Fibroblast of skin of abdomen (primary cell): ENCODE measurements at places on chromosomes 12 and 14.

- DNase-seq: no peak
Measured at GRCh38 chr12:109092497-109093021, 713 bp downstream of the ALKBH2 start.

- peak; percentile 76 for DNase-seq
Measured at GRCh38 chr12:105393587-105393986, 63.1 kb downstream of the C12orf75 start.

DNA sequence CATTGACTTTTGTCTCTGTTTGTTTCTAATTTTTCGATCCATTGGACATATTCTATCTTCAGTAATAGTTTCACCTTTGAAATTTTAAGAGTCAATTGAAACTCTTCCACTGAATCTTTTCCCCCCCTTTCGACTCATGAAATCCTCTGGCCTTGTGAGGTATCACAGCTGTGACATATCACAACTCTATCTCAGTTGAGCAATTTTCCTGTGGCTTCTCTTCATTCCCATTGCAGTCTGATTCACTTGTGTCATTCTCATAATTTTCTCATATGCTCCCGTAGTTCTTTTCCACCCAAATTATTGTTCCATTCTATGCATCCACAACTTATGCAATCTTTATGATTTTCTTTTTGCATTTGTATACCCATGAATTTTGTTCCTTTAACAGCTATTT, 261.6 kb downstream of the DACT1 start:
- DNase-seq: peak; percentile 92

- no peak for DNase-seq
Measured at GRCh38 chr12:31033681-31034080, 40.0 kb upstream of the DDX11 start.

DNA sequence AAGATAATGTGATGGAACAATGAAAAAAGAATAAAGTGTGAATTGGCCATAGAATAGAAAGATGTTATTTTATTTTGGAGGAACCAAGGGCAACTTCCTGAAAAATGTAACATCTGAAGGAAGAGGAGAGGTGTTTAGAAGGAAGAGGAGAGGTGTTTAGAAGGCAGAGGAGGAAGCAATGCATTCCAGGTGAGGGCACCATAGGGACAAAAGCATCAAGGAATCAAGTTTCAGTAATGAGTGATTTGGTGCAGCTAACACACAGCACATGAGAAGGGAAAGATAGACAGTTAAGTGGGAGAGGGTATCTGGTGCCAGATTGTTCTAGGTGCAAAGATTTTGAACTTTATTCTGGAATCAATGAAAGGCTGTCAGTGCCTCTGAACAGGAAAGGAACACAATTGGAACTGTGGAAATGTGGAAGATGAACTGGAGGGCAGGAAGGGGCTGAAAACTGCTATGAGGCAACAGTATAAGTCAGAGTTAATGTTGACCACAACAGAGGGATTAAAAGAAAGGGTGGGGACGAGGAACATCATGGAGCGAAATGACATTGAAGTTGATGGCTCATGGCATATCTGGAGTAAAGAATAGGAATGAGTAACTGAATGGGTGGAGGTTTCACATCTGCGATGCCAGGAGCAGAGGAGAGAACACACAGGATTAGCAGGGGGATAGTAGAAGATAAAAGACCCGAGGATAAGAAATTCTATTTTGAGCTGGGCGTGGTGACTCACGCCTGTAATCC, 326.6 kb downstream of the LRIG3 start:
- DNase-seq: no peak

- no peak for DNase-seq
Measured at GRCh38 chr14:52850451-52850909, 59.1 kb upstream of the GNPNAT1 start.

DNA sequence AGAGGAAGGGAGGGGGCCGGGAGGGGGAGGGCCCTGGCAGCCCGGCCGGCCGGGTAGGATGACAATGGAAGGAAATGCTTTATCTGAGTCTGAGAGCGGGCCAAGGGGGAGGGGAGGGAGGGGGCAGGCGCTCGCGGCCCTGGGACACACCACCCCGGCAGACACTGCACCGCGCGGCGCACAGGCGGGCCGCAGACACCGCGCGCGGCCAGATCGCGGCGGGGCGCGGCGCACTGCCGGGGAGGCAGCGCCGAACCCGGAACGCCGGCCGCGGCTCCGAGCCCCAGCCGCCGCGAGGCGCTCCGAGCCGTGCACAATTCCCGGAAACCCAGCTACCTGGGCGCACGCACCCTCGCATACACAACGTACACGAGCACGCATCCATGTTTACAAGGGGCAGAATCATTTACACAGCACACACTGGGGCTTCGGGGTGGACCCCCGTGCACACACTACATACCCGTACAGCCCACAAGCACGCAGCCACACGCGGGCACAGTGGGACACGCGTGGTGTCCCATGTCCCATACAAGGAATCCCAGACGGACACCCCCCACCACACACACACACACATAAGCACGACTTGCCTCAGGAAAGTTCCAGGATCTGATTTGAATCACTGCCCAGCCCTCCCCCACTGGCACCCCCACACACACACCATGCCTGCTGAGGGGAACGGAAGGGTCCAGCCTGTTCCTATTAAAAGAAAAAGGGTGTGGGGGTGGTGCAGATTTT, at the start of gene HDAC7:
TSS of gene HDAC7 (minus strand) at position 8 of the 735 bp plus-strand sequence. CDS start 118 bp downstream, outside the sequence.
- DNase-seq: peak; percentile 90

GRCh38 chr12:38934686-38935085, 29.3 kb upstream of the CPNE8 start:
- DNase-seq: no peak

GRCh38 chr12:28051516-28052354, 79.2 kb upstream of the PTHLH start:
- DNase-seq: peak; percentile 32

GRCh38 chr12:19140381-19141236, 11.1 kb downstream of the PLEKHA5 start:
- no peak for DNase-seq

GRCh38 chr14:99116741-99117295, 155.2 kb downstream of the BCL11B start:
- no peak for DNase-seq

GRCh38 chr14:89249972-89250654, 166.9 kb downstream of the FOXN3 start:
- no peak for DNase-seq

DNA sequence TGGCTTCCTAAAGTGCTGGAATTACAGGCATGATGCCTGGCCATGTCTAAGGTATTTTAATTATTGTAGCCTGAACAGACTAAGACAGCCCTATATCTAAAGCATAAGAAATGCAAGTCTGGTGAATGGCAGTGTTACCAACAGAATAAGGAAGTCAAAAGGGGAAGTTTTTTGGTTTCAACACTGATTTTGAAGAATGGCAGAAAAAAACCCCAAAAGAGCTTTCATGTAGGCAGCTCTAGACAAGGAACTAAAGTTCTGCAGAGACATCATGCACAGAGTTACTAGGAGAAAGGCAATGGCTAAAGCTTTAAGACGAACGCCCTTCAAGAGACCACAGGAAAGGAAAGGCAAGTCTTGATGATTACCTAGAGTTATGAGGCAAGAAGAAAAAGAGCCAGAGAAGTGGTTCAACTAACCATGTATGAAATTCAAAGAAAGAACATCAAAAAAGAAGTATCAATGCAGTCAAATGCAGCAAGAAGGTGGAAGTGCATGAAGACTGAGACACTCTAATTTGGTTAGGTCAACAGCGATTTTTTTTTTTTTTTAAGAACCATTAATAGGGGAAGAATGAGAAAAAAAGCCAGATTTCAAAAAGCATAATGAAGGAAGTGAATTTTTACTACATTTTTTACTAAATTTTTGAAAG, 50.8 kb downstream of the RPS6KA5 start:
- no peak for DNase-seq

- DNase-seq: no peak
Measured at GRCh38 chr14:47392326-47392725, 283.1 kb downstream of the MDGA2 start.

DNA sequence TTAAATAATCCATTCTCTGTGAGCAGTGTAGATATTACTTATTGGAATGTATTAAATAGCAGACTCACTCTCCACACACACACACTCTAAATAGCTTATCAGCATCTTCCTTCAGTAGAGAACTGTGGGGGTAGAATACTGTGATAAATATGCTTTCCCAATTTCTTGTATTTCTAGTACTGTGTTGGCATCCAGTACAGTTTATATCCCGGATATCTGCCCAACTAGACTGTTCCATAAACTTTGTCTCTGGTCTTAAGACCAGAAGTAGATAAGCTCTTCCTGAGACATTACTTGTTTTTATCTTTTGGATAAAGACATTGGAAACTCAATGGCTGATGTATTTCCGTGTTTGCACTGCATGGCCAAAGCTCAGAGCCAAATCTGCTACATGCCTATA, 136.2 kb upstream of the PDZRN4 start:
- DNase-seq: no peak

GRCh38 chr12:63777340-63777739, 2.4 kb upstream of the RXYLT1 start:
- no peak for DNase-seq

DNA sequence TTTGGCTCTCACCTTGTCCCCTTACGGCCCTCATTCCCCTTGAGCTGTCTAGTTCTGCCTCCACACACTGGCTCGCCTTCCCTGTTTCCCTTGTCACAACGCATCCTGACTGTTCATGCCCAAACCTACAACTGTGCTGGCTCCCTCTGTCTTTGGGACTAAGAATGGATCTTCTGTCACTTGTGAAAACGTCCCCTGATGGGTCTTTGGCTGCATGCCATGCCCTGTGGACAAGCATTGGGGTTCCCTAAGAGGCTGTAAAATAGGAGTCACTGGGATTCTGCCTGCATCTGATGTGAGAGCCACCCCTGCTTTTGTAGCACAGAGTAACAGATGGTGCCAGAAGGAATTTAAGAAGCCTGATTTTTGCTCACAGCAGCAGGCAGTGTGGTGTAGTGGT, 285.3 kb upstream of the CRY1 start:
- DNase-seq: no peak

DNA sequence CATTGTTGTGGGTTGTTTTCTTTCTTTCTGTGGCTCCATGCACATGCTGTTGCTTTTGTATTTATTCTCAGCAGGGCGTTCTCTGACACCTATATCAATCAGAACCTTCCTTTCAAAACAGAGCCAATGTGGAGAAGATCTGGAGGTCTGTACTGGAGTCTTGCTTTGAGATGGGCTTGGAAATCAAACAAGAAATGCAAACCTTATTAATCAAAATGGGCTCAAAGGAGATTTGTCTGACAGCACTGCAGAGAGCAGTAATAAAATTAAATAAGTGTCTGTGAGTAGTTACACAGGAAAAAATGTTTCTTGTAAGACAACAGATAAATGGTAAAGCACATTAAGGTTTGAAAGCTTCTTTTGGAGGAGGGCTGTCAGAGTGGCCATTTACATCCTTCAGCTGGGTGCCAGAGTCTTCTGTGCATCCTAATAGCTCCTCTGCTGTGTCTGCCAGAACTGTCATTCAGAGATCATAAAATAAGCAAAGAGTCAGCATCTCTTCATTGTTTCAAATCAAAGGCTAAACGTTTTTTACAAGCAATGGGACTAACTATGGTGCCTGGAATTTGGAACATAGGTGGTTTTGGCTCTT, 414.3 kb downstream of the NAV3 start:
- DNase-seq: no peak

- DNase-seq: no peak
Measured at GRCh38 chr14:69481815-69482568, 2.5 kb upstream of the PLEKHD1 start.

GRCh38 chr12:4506870-4507269, 31.8 kb upstream of the RAD51AP1 start:
- peak; percentile 38 for DNase-seq

GRCh38 chr12:118299791-118300460, 72.8 kb downstream of the TAOK3 start:
- no peak for DNase-seq

GRCh38 chr12:21699851-21700250, 42.2 kb upstream of the LDHB start:
- peak; percentile 5 for DNase-seq

GRCh38 chr12:80313209-80313608, 130.8 kb upstream of the PTPRQ start:
- no peak for DNase-seq

DNA sequence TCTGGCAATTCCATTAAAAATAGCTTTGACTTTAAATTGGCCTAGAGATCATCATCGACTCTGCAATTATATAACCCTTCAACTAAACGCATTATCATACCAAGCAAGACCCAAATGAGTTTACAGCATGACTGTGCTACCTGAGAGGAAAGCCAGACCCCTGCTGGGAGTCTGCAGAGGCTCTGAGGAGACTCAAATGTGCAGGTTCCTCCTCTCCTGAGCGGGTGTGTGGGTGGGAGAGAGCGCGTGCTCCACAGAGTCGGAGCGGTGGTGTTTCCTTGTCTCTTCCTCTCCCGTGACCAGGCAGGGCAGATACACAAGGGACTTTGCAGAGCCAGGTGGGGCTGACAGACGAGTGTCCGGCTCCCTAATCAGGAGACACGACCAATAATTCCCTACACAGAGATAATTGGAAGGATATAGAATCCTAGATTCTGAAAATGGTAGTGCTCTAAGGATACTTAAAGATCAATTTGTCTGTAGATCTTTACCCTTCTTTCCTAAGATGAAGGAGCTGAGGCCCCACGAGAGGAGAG, 74.1 kb downstream of the SLC8A3 start:
- no peak for DNase-seq

- peak; percentile 77 for DNase-seq
Measured at GRCh38 chr12:75658901-75659823, 147.8 kb upstream of the KRR1 start.

GRCh38 chr12:51749206-51749985, 99.1 kb downstream of the FIGNL2 start:
- no peak for DNase-seq

DNA sequence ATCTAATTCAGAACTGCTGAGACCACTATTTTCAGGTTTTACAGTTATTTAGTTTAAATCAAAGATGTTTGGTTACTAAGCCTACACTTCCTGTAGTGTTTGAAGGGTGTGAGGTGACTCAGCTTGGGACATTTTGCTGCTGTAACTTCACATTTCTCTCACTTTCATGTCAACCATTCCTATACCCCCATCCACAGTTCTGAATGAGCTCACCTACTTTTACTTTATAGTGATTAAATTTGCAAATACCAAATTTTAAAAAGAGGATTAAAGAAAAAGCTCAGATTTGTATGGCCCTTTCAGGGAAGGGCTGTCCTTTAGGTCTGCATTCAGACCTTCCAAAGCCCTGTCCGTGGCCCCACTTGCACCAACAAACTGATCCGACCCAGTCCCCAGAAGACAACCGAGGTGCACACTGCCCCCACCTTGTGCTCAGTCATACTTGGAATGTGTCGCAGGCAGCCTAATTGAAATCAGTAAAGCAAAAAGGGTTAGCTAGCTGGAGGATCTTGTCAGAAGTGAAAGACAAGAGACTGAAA, 174.4 kb downstream of the MON2 start:
- peak; percentile 72 for DNase-seq

- DNase-seq: no peak
Measured at GRCh38 chr12:50606675-50607375, 102.0 kb downstream of the DIP2B start.

DNA sequence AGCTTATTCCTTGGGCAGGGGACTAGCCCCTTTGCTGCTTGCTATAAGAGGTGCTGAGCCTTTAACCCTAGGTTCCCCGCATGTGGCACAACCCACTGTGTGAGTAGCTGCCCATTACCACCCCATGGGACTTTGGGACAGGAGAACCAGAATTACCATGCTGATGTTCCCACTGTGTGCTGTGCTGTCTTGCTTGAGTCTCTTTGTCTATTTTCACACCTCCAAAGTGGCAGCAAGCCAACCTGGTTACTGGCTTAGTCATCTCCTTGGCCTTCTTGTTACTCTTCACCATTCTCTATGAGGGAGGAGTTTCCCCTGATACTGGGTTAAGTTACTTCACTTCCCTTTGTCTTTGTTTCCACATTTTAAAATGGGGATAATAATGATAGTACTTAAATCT, 73.4 kb upstream of the ETV6 start:
- peak; percentile 74 for DNase-seq
